ENCODE measurements at places on chromosomes 2 and 18. TPM values are rescaled to one million over a fixed set of nuclear protein-coding genes. Genes with fewer than 3 reads are reported as not detected.

RBFA gene
- total RNA-seq, result 21.6 TPM

- DNase-seq, result no peak
These were observed 27.8 kb downstream of the CACNB4 start for GRCh38 chr2:152071092-152071491.

GRCh38 chr2:24410976-24411375 is 50.6 kb upstream of the ITSN2 start:
- no peak for DNase-seq

GRCh38 chr18:10376731-10377130 is 77.7 kb upstream of the APCDD1 start:
- no peak for DNase-seq

DNA sequence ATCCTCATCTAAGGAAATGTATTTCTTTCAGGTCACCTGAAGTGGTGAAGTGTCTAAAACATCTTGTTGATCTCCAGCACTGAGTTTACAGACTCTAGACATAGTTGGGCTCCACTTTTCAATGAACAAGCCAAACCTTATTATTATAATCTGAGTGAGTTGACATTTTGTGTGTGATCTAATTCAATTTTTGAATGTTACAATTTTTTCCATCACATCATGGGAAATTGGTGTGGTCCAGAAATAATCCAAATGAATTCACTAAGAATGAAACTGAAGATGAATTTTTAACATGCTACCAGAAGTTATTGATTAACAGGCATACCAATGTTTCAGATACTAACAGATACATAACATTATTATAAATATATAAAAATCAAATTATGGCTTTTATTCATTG is 75.6 kb upstream of the EFEMP1 start:
- no peak for DNase-seq

DNA sequence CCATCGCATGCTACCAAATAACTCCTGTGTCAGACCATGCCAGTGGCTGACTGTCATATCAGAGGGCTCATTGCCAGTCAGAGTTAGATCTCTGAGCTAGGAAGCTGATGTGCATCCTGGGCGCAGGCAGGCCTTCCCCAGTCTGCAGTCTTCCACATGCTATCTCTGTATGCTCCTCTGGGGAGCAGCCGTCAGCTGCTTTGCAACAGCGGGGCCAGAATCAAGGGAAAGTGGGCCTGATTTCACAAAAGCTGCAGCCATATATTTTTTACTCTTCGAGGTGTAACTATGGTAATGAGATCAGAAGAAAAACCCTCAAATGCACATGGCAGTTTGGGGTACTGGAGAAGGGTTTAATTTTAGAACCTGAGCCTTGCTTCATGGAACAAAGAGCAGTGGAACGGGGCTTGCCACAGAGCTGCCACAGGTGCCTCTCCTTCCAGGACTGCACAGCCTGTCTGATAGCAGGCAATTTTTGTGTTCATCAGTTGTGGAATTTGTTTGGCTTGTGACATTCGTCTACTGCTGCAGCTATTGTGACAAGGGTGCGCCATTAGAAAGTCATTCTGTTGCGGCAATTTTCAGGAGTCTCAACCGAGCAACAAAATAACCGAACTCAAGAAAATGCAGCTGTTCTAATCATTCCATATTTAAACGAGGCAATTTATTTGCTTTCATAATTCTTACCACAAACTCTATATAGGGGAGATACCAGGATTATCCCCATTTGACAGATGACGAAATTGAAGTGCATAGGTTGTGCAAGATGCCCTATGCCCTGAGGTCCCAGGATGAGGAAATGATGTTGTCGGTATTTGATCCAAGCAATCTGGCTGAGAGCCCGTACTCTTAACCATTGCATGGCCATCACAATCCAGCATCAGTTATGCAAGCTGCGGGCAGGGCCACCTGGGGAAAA is 109.6 kb upstream of the CYRIA start:
- no peak for DNase-seq

VIT gene
- 2.9 TPM for total RNA-seq

MRPL19 gene
- total RNA-seq, result 48.5 TPM

GRCh38 chr2:237571551-237571950 is 5.2 kb downstream of the PRLH start:
- no peak for DNase-seq

- DNase-seq, result no peak
These were observed 352.4 kb downstream of the LRP1B start for GRCh38 chr2:141778315-141778835.

DNA sequence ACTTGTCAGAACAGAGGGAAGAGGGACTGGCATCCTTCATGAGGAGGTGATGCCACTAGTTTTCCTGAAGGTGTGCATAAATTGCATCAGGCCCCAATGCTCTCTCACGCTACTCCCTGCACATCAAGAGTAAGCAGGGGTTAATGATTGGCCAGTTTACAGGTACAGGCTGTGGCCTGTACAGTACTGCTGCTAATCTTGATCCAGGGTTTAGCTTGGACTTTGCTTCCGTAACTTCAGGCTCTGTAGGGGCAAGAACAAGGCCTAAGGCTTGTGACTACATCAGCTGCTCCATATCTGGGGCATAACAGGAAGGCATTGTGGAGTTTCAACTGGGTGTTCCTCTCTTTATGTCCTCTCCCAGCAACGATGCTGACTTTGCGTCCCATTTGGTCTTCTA is 96.8 kb upstream of the FZD7 start:
- no peak for DNase-seq

GRCh38 chr2:240109386-240109785 is 26.7 kb downstream of the COPS9 start:
- no peak for DNase-seq

PLEKHM3 gene
- 7.5 TPM for total RNA-seq

GRCh38 chr2:46355756-46356155 is 58.5 kb downstream of the EPAS1 start:
- no peak for DNase-seq

DNA sequence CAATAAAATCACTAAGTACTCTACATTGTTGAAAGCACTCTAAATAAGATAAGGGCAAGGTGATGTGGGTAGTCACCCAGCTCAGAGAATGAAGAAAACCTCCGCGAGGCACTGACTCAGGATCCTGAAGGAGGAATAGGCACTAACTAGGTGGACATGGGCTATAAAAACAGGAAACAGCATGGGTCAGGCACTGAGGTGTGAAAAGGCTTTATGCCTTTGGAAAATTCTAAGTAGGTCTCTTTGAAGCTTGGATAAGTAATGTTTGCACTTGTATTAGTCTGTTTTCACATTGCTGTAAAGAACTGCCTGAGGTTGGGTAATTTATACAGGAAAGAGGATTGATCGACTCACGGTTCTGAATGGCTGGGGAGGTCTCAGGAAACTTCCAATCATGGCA is 161.6 kb downstream of the EPHA4 start:
- DNase-seq, result no peak

DNA sequence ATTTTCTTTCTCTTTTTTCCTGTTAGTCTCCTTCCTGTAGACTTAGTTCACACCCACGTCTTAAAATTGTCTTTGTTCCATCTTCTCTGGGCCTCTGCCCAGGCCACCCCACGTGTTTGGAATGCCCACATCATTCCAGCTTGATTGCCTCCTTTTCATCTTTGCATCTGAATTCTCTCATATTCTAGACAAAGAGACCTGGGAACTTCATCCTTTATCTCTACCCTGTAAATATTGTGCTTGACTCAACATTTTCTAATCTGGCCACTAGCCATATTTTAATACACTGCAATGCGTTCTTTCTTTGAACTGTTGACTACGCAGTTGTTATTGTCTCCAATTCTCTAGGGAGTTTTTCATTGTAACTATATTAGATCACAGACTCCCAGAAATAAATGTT is 187.5 kb upstream of the NRXN1 start:
- no peak for DNase-seq

DNA sequence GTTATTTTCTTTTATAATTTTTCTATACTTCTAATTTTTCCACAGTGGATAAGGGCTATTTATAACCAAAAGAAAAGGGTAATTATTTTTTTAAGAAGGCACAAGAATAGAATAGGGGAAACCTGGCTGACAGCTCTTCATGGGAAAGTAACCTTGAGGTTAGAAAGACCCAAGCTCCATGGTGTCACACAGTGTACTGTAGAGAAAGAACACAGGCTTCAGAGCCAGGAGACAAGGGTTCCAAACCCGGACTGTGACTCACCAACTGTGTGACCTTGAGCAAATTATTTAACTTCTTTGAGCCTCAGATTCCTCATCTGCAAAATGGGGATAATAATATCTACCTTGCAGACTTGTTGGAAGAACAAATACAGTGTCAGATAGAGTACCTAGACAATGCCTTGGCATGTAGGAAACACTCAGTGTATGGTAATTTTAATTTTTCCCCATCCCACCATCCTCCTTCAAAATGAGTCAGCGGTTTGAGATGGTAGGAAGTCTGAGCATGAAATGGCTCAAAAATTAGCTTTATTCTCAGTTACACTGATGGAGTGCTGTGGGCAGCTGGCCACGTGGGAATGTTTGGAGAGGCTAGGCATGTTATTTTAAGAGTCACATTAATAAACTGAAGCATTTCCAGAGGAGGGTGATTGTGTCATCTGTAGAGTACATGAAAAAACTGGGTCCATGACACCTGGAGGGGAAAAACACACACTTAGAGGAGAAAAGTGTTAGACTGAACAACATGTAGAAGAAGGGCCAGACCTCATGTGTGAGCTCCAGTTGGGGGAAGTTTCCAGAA is 36.7 kb downstream of the TMEM37 start:
- DNase-seq, result no peak

- DNase-seq, result no peak
These were observed 110.7 kb upstream of the HAAO start for GRCh38 chr2:42902939-42903709.

DNA sequence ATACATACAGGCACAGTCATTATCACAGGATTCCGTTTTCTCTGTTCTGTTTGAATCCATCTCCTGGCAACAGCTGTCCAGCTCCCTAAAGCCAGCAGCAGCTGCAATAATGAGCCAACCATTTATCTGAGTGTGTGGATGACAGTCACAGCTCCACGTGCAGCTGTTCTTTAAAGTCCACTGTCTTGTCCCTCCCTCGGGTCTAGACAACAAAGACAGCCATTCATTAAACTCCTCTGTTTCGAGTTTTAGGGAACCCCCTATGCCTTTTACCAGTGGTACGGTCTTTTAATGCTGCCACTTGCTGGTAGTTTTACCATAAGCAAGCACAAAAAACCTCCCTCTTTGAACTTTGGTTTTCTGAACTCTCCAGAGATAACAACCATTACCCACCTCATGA is 16.0 kb upstream of the MSGN1 start:
- DNase-seq, result no peak

RUFY4 gene
- total RNA-seq, result not detected

GRCh38 chr2:26144031-26144430 is 28.9 kb upstream of the GAREM2 start:
- no peak for DNase-seq

AQP12A gene
- total RNA-seq, result not detected

ATP5F1A gene
- total RNA-seq, result 404 TPM

- DNase-seq, result no peak
These were observed 42.0 kb upstream of the GPD2 start for GRCh38 chr2:156394033-156394741.

SERPINB3 gene
- 668 TPM for total RNA-seq

- no peak for DNase-seq
These were observed 32.4 kb upstream of the ACYP2 start for GRCh38 chr2:54083021-54083420.

DNA sequence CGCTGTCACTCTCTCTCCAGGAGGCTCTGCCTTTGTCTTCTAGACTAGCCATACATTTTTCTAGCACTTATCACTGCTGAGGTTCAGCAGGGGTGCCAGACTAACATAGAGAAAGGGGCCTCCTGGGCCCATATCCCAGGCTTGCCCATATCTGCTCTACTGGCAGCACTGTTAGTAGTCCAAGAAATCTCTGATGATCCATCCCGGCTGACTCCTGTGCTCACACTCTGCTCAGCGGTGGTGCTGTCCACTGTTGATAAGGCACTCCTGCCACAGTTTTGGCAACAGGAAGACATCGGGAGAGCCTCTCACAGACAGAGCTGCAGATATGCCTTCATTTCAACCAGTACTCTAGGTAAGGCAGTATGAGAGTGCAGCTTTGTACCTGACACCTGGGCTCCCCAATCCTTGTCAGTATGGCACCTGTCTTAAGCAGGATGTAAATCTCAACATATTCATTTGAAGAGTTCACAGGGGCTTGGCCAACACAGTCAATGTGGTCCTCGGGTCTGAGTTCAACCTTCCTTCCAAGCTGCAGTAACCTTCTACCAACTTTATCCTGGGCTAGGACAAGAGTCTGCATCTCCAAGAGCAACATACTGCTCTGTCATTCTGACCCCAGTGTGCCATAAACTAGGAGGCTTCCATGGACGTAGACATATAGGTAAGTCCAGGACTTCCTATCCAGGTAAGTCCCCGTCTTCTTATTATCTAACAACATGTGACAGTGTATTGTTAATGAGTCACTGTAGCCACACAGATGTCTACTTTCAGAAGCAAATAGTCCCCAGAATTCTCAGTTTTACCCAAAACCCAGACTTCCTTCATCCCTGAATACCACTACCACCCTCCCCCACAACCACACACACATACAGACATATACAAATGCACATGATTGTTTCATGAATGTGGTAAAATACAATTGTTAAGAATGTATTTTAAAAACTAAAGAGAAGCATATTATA is 16.2 kb downstream of the KLF7 start:
- no peak for DNase-seq

SGPP2 gene
- 59.4 TPM for total RNA-seq

DNA sequence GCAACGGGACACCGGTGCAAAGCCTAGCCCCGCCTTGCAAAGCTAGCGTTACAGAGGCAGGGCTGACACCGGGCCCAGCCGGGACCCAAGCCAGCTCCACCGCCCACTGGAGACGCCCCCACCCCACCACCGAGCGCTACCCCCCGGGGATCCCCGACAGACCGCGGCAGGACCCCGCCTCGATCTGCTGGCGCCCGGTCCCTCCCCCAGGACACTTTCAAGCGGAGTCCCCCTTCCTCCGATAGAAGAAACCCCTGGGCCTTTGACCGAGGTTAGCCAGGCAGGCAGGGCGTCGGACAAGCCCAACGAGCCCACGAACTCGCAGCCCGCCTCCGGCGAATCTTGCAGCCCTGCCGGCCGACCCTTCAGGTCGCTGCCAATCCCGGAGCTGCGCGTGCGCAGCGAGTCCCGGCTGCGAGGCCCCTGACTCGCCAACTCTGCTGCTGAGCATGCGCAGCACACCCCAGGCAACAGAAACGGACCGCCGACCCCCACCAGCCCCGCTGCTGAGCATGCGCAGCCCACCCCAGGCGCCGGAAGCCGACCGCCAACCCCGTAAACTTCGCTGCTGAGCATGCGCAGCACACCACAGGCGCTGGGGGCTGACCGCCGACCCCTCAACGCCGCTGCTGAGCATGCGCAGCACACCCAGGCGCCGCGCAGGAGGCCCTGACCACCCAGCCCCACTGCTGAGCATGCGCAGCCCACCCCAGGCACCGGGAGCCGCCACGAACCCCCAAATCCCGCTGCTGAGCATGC is 656 bp downstream of the ADI1 start:
- DNase-seq, result peak; percentile 73

- no peak for DNase-seq
These were observed 38.4 kb downstream of the TBC1D8 start for GRCh38 chr2:101112772-101113157.

DNA sequence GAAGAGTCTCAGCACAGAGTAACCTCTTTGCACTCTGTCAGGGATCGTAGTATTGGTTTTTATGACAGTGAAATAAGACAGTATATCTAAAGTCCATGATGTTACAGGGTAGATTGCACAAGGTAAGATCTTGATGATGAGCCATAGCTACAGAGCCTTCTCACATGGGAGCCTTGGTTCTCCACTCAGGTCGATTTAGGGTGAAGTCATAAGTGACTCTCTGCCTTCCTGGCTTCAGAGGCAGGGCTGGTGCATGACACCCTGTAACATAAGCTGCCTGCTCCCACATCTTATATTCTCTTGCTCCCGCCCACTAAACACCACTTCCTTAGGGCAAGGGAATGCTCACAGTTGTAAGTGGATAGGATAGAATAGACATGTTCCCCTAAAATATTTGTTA is 13.3 kb downstream of the DAPL1 start:
- no peak for DNase-seq

All from esophagus squamous epithelium (tissue), 5 donors.